ENCODE measurements at places on chromosomes 7 and 10.

DNA sequence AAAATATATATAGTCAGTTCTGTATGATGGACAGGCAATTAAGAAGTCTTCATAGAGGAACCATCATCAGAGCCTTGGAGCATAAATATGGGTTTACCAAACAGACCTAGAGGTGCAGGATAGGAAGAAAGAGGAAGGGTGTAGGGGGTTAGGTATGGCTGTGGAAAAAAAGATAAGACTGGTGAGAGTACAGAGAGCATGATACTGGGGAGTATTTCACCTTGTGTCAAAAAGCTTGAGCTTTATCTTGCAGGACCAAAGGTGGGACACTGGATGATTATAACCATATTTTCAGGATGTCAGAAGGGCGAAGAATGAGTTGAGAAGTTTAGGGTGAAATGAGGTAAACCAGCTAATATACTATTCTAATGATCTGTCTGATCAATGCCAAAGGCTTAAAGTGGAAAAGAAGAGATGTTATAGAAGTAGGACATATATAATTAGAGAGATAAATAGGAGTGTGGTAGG, 54.6 kb downstream of the MRPL32 start:
- DNase-seq: no peak

- DNase-seq: no peak
Measured at GRCh38 chr10:69677985-69678654, 48.1 kb downstream of the FAM241B start.

DNA sequence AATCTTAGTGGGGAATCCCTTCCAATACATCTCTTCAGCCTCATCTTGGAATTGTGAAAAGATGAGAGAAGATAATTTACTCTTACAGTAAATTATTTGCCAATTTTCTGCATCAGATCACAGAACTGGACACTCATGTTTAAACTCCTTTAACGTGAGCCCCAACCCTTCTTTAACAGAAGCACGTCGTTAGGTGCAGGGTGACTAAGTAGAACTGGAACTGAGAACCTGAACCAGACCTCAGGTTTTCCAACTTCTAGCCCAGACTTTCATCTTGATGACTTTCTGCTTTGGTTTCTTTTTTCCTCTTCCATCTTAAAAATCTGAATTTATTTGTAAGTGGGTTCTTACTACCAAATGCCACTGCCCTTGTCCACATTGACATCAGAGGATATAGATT, 57.2 kb upstream of the LYZL2 start:
- no peak for DNase-seq

DNA sequence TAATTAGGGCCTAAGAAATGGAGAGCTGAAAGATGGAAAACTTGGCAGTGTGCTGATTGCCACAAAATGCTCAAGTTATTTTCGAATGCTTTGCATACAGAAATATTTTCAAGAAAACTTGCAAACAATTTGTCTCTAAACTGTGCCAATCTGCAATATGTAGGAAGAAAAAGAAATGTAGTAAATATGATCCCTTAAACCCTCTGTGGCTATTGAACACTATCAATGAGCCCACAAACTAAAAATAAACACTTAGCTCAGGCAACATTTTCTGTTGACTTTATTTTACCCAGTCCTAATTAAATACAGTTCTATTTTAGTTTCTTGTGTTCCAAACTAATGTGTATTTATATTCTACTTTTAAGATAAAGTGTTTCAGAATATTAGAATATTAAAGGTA, 342.1 kb downstream of the SEMA3D start:
- no peak for DNase-seq

GRCh38 chr7:27185013-27185853, at the start of gene HOXA11:
Gene HOXA11 (minus strand): TSS chr7:27185232. CDS start chr7:27185144, 88 bp downstream.
- peak; percentile 64 for DNase-seq

DNA sequence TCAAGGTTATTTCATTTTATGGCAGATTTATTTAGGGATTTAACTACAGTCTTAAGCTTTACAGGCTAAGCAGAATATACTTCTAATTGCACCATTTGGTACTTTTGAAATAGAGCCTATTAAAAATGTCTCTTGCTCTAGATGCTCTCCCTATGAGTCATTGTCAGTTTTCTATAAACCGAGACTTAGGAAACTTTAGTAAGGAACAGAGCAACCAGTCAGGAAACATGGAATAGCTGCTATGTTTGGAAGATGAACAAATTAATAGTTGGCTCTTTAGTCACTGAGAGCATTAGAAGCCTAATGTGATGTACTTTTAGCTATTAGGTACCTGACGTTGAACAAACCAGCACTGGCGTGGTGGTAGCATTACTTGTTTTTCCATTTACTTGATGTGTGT, 35.3 kb downstream of the INPP5F start:
- peak; percentile 67 for DNase-seq

GRCh38 chr7:139265673-139266072, 34.6 kb downstream of the UBN2 start:
- no peak for DNase-seq

- DNase-seq: no peak
Measured at GRCh38 chr7:106448992-106449859, 164.4 kb upstream of the NAMPT start.

- DNase-seq: no peak
Measured at GRCh38 chr10:29174389-29174788, 114.5 kb upstream of the LYZL1 start.

DNA sequence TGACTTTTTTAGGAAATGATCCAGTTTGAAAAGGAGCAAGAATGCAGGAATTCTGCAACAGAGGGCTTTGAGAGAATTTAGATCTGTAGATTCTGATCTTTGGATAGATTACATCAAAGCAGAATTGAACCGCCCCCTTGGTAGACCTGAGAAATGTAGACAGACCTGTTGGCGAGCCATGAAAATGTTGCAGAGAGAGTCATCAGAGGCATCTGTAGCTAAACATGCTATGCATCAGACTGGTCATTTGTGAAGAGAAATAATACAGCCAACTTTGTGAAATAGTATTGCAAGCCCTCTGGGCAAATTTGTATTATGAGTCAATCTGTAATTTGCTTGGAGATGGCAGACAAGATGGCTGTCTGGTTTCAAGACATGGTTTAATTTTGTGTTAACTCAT, 4.3 kb upstream of the C1GALT1 start:
- DNase-seq: no peak

DNA sequence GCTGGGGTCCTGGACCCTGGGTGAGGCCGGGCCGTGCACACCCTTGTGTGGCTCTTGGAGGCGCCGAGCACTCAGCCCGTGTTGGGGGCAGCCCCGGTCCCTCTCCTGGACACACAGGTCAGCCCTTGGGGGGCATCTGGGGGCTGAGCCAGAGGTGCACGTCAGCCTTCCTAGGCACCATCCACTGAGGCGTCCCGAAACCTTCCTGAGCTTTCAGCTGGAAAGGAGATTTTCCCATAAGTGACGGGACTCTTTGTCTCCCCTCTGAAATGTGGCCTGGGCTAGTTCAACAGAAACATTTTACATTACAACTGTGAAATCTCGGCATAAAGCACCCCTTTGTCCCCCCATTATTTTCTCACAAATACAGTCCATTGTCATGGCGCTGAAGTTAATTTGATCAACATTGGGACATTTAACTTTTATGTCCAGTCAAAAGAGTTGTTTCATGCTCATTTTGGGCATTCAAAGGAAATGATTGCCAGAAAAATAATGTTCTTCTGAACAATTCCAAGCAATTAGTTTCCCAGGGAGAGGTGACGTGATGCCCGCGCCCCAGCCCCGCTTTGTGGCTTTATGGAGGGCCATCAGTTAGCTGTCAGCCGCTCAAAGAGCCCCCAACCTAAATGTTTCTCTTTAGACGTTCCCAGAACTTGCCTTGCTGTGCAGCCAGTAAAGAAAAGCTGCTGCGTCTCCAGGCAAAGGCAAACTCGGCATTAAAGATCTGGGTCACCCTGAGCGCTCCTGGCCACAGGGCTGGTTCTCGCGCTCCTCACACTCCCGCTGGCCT, 70.8 kb downstream of the NKX6-2 start:
- DNase-seq: no peak

DNA sequence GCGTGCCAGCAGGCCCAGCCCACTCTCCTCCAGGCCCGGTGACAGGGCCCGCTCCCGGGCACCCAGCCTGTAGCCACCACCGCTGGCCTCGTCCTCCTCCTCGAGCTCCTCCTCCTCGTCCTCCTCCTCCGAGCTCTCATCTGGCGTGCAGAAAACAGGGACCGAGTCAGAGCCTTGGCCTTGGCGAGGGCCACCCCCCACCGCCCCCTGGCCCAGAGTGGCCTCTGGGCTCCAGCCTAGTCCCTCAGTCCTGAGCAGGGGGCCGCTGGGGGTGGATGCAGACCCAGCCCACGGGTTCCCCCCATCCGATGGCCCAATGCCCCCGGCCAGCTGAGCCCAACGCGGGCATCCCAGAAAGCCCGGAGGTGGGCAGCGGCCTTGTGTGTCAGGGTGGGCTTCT, 62.9 kb downstream of the SLC29A4 start:
- no peak for DNase-seq

- no peak for DNase-seq
Measured at GRCh38 chr7:81159402-81159801, 240.6 kb upstream of the SEMA3C start.

- DNase-seq: no peak
Measured at GRCh38 chr10:49116509-49117375, 1.4 kb upstream of the VSTM4 start.

GRCh38 chr7:87853237-87853864, 22.8 kb downstream of the SLC25A40 start:
- DNase-seq: no peak

DNA sequence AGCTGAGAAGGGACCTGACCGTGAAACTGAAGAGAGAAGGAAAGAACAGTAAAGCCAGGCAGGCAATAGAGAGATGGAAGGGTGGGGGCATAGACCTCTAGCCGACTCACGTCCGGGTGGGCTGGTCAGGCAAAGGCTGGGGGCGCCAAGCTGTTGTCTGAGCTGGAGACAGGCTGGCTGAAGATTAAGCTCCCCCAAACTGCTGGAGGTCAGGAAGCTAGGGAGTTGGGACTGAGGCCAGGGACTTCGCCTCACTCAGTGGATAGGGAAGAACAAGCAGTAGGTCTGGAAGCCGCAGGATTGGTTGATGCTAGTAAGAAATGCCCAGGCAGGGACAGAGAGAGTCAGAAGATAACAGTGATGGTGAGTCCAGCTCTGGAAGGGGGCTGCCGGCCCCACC, 5.3 kb downstream of the PITX3 start:
- no peak for DNase-seq

DNA sequence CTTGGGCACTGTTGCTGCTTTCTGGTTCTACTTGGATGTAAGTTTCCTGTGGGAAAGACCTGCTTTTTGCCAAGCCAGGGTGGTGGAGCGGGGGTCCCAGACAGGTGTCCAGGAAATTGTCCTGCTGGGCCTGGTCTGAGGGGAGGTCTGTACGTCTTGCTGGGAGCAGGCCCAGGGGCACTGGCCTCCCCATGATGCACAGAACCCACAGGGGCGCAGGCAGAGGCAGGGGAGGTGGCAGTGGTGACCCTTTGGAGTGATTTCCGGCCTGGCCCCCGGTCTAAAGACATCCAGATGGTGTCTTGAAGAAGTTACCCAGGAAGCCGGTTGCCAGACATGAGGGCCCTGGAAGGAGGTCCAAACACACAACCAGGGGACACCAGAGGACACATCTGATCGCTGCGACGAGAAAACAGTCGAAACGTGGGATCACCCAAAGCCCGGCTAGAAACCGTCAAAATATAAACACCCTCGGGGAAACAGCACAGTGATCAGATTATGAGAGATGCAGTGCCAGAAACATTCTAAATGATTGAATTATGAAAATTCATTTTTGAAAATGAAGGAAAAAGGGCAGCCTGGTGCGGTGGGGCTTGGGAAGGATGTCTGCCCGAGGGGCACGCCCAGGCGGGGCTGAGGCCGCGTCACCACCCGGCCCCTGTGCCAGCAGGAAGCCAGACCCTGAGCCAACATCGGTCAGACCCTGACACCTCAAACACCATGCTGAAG, 59.6 kb downstream of the TMEM270 start:
- DNase-seq: no peak

- no peak for DNase-seq
Measured at GRCh38 chr10:126948355-126949160, 43.3 kb downstream of the DOCK1 start.

DNA sequence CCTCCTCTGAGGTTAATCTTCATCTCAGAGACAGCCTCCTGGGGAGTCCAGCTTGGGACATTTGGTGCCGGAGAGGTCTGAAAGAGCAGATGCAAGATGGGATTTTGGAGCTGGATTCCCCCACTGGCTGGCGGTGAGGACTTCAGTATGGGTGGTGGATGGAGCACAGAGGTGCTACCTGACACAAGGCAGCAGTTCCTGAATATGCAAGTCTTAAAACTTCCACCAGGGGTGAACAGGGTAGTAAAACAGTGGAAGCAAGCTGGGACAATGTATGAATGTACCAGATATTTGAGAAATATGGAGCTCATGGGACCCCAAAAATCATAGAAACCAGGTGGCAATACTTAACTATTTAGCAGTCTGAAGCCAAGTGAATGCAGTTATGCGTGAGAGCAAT, 4.8 kb upstream of the TAF3 start:
- DNase-seq: no peak

DNA sequence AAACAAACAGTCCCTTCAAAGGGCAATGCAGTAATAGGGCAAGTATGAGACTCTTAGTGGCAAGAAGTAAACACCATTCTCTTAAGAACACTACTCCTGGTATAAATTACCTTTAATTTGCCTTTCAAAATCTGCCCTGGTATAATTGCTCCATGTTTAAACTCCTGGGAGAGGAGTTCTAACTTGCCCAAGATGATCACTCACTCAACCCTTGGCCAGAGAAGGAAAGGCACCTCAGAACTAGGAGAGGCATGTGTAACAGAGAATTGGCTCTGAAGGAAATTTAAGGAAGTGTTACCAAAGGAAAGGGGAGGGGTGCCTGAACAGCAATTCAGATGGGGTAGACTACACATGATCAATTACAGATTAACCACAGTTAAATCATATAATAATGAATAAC, 1173.6 kb upstream of the SORCS1 start:
- DNase-seq: no peak

- DNase-seq: no peak
Measured at GRCh38 chr7:40542982-40543741, 408.4 kb downstream of the SUGCT start.

- DNase-seq: no peak
Measured at GRCh38 chr7:70657571-70657970, 474.4 kb upstream of the GALNT17 start.

DNA sequence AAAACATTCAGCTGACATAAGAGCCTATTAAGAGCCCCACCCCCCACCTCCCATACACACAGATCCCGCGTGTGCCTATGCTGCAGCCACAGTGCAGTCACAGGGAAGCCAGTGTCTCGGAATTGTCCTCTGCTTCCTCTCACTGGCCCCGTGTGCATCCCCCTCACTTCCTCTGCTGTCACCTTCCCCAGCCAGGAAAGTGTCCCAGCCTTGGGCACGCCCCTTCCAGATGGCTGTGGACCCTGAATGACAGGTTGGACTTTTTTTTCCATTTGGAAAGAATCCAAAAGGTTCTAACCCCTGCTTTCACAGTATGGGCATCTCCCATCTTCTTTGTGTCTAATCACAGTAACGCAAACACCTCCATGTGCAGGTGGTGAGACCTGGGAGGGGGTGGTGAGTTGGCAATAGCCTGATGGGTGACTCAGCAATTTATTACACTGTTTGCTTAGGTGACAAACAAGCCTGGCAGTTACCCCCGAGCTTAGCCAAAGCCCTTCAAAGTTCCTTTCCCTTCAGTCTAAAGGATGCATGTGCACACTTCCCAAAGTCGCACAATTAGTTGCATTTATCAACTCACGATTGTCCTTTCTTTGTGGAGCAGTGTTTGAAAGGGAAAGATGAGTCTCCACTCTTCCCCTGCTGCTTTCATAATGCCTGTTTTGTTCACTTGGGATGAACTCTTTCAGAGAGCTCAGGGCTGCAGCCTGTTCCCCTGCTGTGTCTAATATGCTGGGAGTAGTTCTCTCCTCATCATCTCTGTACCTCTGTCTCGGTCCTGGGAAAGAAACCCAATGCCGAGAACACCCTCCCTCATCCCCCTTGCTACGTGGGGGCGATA, 67.5 kb upstream of the EFCAB10 start:
- no peak for DNase-seq

- peak; percentile 35 for DNase-seq
Measured at GRCh38 chr7:1883031-1883761, 213.1 kb downstream of the ELFN1 start.

Data from fibroblast of skin of left biceps (primary cell).